T-cell (primary cell): ENCODE measurements at places on chromosomes 16 and 17. TPM values are rescaled to one million over a fixed set of nuclear protein-coding genes. Genes with fewer than 3 reads are reported as not detected.

- no peaks in the 10 kb centered on the region for H3K27me3 ChIP-seq
- no peak overlapping the region for H3K4me3 ChIP-seq
- no peaks in the 10 kb centered on the region for H3K4me1 ChIP-seq
- H3K36me3 ChIP-seq, result peaks cover 10% of the 10 kb centered on the region
- DNase-seq, result no peak
Measured at GRCh38 chr17:48308581-48308980, 121.4 kb downstream of the SKAP1 start.

- H3K27me3 ChIP-seq, result peaks cover 2% of the 10 kb centered on the region
- no peaks in the 10 kb centered on the region for H3K36me3 ChIP-seq
- no peak overlapping the region for H3K4me3 ChIP-seq
- no peak overlapping the region for H3K27ac ChIP-seq
- H3K4me1 ChIP-seq, result no peaks in the 10 kb centered on the region
Measured at GRCh38 chr16:71423865-71424264, 18.0 kb downstream of the TLE7 start.

- peaks cover 6% of the 10 kb centered on the region for H3K36me3 ChIP-seq
- H3K4me3 ChIP-seq, result no peak overlapping the region
- no peak for DNase-seq
Measured at GRCh38 chr16:27414788-27415431, 12.9 kb downstream of the IL21R start.

- no peak overlapping the region for H3K4me3 ChIP-seq
- no peaks in the 10 kb centered on the region for H3K27me3 ChIP-seq
- DNase-seq, result no peak
- H3K27ac ChIP-seq, result no peak overlapping the region
Measured at GRCh38 chr16:23506606-23506994, 3.7 kb downstream of the GGA2 start.

DNA sequence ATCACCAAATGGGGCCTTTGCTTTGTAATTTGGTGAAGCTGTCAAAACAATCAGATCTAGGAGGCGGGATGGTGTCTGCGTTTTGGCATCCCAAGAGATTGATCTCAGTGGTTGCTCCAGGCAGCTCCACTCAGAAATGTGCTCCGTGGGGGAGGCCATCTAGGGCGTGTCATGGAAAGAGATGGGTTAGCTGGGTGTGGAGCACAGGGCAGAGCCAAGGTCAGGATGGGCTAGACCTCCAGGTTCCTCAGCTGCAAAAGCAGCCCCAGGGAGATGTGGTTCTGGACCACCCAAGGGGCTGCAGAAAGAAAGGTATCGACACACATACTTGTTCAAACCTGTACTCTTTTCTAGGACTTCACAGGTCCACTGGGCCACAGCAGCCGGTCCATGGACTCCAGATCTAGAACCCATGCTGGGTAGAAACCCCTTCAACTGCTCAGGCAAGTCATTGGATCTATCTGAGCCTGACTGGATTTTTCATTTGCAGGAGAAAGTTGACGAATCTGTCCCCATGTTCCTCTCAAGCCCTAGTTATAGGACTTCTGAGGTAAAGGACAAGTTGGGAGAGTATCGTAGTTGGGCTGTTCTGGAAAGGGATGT lies 270.2 kb upstream of the RPL38 start:
- H3K36me3 ChIP-seq, result no peaks in the 10 kb centered on the region
- no peaks in the 10 kb centered on the region for H3K4me1 ChIP-seq
- H3K4me3 ChIP-seq, result no peak overlapping the region
- no peaks in the 10 kb centered on the region for H3K27me3 ChIP-seq
- no peak overlapping the region for H3K27ac ChIP-seq

DNA sequence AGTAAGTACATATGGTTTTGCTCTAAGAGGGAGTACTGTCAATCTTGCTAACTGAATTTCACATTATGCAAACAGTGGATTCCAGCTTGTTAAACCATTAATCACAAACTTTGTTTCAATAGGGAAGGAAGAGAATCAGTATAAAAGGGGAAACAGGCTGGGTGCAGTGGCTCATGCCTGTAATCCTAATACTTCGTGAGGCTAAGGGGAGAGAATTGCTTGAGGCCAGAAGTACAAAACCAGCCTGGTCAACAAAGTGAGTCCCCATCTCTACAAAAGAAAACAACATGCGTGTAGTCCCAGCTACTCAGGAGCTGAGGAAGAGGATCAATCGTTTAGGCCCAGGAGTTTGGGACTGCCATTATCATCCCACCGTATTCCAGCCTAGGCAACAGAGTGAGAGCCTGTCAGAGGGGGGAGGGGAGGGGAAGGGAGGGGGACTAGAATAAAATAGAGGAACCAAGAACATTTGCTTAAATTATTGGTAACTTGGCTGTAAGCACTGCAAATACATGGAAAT lies 65.7 kb downstream of the FBXL20 start:
- H3K4me3 ChIP-seq, result no peak overlapping the region
- DNase-seq, result no peak
- H3K27me3 ChIP-seq, result no peaks in the 10 kb centered on the region
- no peak overlapping the region for H3K27ac ChIP-seq

DNA sequence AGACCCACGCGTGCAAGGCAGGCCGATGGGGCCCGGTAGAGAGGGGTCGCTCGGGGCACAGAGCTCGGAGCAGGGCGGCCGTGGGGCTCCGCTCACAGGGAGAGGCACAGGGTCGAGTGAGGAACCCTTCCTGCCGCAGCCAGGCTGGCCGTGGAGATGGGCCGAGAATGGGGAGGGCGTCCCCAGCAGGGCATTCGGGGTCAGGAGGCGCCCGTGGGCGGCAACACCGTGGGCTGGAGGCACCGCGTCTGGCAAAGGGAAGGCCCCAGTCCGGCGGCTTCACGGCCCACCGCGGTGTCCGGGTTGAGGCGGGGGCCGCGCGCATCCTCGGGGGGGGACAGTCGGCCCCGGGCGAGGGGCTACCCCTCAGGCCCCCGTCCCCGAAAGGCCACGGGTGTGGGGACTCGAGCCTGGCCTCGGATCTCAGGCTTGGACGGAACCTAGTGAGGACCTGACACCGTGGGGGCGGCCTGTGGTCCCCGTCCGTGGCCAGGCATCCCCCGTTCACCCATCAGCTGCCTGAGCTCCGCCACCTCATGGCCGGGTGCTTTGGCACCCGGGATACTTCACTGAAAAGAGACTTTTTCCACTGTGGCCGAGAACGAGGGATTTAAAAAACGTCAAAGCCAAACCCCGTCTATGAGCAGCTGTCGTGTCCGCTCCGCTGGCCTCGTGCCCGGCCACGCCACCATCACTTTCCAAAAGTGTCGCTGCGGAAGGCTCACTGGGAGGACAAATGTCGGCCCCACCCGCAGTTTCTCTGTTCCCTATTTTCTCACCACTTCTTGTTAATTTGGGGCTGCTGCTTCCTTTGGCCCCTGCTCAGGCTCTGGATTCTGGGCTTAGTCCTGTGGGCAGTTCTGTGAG lies 73.6 kb downstream of the METRNL start:
- DNase-seq, result peak; percentile 46
- no peaks in the 10 kb centered on the region for H3K4me1 ChIP-seq
- peaks cover 24% of the 10 kb centered on the region for H3K27me3 ChIP-seq
- no peak overlapping the region for H3K27ac ChIP-seq

GRCh38 chr17:19290066-19290705 lies 53.0 kb downstream of the EPN2 start:
- H3K27ac ChIP-seq, result no peak overlapping the region
- no peak for DNase-seq
- peaks cover 8% of the 10 kb centered on the region for H3K27me3 ChIP-seq
- no peaks in the 10 kb centered on the region for H3K4me1 ChIP-seq
- H3K4me3 ChIP-seq, result no peak overlapping the region
- no peaks in the 10 kb centered on the region for H3K36me3 ChIP-seq

- H3K4me3 ChIP-seq, result no peak overlapping the region
- no peaks in the 10 kb centered on the region for H3K27me3 ChIP-seq
- H3K36me3 ChIP-seq, result no peaks in the 10 kb centered on the region
- H3K27ac ChIP-seq, result no peak overlapping the region
- DNase-seq, result no peak
Measured at GRCh38 chr17:14762736-14763479, 462.0 kb downstream of the HS3ST3B1 start.

DNA sequence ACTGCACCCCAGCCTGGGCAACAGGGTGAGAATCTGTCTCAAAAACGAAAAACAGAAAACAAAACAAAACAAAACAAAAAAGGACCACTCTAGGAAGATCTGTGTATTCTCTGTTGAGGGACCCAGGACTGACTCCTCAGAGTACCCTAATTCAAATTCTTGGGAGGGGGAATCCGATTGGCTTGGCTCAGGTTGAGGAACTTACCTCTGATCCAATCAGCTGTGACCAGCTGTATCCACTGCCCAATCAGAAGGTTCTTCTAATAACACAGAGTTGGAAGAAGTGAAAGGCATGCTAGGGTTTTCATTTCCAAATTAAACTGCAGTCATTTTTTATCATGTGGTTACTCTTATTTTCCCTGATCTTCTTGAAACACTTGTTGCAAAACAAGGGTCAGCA lies 105.9 kb upstream of the CACNG3 start:
- H3K27me3 ChIP-seq, result no peaks in the 10 kb centered on the region
- no peak overlapping the region for H3K4me3 ChIP-seq
- peaks cover 33% of the 10 kb centered on the region for H3K36me3 ChIP-seq

DNA sequence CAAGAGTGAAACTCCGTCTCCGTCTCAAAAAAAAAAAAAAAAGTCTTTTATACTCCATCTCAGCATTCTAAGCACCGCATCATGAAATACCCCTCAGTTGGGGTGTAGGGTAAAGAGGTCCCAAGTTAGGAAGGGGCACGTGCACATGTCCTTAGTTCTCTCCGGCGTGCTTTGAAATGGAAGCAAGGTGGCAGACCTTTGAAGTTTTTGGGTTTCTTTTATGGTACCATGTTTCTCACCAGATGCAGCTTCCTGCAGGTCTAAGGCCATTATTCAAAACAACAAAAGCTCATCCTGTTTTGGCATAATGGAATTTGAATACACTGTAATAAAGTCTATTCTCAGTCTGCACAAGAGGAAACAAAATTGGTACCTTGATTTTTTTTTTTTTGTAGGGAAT lies 9.6 kb downstream of the EMC8 start:
- no peaks in the 10 kb centered on the region for H3K27me3 ChIP-seq
- H3K4me3 ChIP-seq, result no peak overlapping the region
- H3K4me1 ChIP-seq, result peaks cover 14% of the 10 kb centered on the region

- H3K27ac ChIP-seq, result no peak overlapping the region
- H3K36me3 ChIP-seq, result no peaks in the 10 kb centered on the region
- H3K4me1 ChIP-seq, result no peaks in the 10 kb centered on the region
- H3K27me3 ChIP-seq, result no peaks in the 10 kb centered on the region
Measured at GRCh38 chr16:83238949-83239691, 568.7 kb upstream of the HSBP1 start.

DNA sequence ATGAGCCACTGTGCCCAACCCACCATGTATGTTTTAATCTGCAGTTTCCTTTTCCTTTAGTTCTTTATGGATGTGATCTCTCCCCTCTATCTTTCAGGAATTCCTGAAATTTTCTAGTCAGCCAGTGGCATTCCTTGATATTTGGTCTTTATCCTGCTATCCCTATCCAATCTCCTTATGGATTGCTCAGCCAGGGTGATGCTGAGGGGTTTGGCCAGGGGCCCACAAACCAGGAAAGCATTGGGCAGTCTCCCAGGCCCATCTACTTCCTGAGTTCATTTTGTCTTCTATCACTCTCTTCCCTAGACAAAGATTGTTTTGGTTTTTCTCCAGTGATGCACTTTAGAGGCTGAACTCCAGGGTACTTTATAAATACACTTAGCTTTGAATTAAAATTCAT lies 115.9 kb downstream of the KATNIP start:
- H3K4me1 ChIP-seq, result no peaks in the 10 kb centered on the region
- H3K4me3 ChIP-seq, result no peak overlapping the region
- H3K27ac ChIP-seq, result no peak overlapping the region
- H3K27me3 ChIP-seq, result no peaks in the 10 kb centered on the region
- H3K36me3 ChIP-seq, result no peaks in the 10 kb centered on the region
- no peak for DNase-seq

- no peak overlapping the region for H3K4me3 ChIP-seq
- H3K27ac ChIP-seq, result no peak overlapping the region
- no peaks in the 10 kb centered on the region for H3K4me1 ChIP-seq
Measured at GRCh38 chr17:616407-616806, 98.2 kb downstream of the VPS53 start.

GRCh38 chr17:66724581-66725341 lies 110.2 kb upstream of the CACNG5 start:
- H3K4me1 ChIP-seq, result no peaks in the 10 kb centered on the region
- no peaks in the 10 kb centered on the region for H3K27me3 ChIP-seq
- H3K4me3 ChIP-seq, result no peak overlapping the region

- no peak overlapping the region for H3K27ac ChIP-seq
- DNase-seq, result no peak
- H3K36me3 ChIP-seq, result no peaks in the 10 kb centered on the region
- peaks cover 5% of the 10 kb centered on the region for H3K4me1 ChIP-seq
Measured at GRCh38 chr16:56517206-56517605, 2.6 kb downstream of the BBS2 start.

DNA sequence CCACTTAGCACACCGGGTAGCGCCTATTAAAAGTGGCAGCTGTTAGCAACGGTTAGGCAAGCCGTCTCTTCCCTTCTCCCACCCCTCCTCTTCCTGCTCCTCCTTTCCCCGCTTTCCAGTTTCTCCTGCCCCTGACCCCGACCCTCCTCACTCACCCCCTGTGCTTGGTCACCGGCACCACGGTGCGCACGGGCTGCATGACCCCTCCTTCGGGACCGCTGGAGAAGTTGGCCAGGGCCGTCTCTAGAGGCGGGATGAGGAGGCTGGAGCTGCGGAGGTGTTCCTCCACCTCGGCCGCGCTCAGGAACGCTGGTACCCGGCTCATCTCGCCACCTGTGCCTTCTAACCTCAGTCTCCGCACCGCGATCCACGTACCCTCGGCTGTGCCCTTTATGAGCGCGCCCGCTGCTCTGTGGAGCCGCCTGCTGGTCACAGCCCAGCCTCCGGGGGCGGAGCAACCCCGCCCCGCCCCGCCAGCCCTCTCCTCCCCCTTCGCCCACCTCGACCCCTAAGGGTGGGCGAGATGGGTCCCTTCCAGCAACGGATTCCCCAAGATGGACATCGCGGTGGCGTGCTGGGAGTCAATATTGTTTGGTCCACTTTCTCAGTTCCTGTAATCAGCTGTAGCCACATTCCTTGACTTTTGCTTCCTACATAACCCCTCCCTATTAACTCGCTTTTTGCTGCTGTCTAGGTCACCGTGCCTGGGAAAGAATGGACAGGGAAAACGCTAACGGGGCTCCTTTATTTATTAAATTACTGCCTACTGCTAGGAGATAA lies at the start of gene CRYM:
TSS of gene CRYM (minus strand) at position 364 of the 780 bp plus-strand sequence. CDS start at position 325, 39 bp downstream.
- no peak within 1 kb of the TSS for H3K4me3 ChIP-seq
- peaks cover 8% of the 10 kb centered on the region for H3K4me1 ChIP-seq
- H3K36me3 ChIP-seq, result no peaks in the 10 kb centered on the region
- no peak for DNase-seq
- H3K27me3 ChIP-seq, result peaks cover 30% of the 10 kb centered on the region

- no peak overlapping the region for H3K27ac ChIP-seq
- no peaks in the 10 kb centered on the region for H3K4me1 ChIP-seq
- no peaks in the 10 kb centered on the region for H3K27me3 ChIP-seq
- no peak overlapping the region for H3K4me3 ChIP-seq
- H3K36me3 ChIP-seq, result peaks cover 69% of the 10 kb centered on the region
- DNase-seq, result no peak
Measured at GRCh38 chr17:69523244-69523861, 108.9 kb downstream of the MAP2K6 start.

Gene ZP2
- total RNA-seq, result not detected

Gene MT1G
- total RNA-seq, result not detected

Gene PDIA2
- 0.53 TPM for total RNA-seq

Gene RARA
- 55.4 TPM for total RNA-seq

Gene MYH4
- total RNA-seq, result not detected

Gene SARM1
- 29.0 TPM for total RNA-seq

Gene KRTAP4-3
- total RNA-seq, result not detected

Gene MYL11
- not detected for total RNA-seq

Gene HSD11B2
- total RNA-seq, result not detected

Gene CNGB1
- not detected for total RNA-seq

Gene NPIPA5
- total RNA-seq, result 3.5 TPM

Gene WSCD1
- 0.35 TPM for total RNA-seq
